Common myeloid progenitor, CD34-positive (primary cell): ENCODE measurements at places on chromosomes 7 and 10.

DNA sequence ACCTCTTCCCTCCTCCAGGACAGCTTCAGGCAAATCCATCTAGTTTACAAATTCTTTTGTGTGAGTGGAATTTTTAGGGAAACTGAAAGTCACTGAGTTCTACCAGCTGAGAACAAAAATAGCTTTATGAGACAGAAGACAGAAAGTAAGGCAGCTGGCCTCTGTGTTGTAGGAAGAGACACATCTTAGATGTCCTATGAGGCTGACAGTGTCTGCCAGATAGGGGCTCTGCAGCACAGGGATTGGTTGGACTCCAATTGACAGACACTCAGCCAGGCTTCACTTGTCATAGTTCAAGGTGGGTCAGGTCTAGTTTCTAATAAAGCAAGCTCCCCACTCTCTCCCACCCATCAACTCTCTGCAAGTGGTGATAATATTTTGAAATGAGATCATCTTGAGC lies 574.9 kb downstream of the CCSER2 start:
- no peak for DNase-seq

GRCh38 chr10:31912898-31913850 lies 15.5 kb downstream of the ARHGAP12 start:
- no peak for DNase-seq

DNA sequence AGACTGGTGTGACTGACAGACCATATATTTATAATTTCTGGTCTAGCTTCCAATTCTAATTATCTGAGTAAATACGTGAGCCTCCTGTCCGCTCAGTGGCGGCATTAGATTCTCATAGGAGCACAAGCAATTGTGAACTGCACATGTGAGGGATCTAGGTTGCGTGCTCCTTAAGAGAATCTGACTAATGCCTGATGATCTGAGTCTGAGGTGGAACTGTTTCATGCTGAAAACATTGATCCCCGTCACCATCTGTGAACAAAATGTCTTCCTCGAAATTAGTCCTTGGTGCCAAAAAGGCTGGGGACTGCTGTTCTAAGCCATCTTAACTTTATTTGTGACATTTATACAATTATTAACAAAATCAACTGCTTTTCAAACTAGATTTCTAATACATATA lies 164.7 kb upstream of the MEOX2 start:
- no peak for DNase-seq

- no peak for DNase-seq
Observed at GRCh38 chr10:70544431-70545340, 57.9 kb downstream of the PRF1 start.

GRCh38 chr7:40887099-40887498 lies 752.3 kb downstream of the SUGCT start:
- DNase-seq, result no peak

DNA sequence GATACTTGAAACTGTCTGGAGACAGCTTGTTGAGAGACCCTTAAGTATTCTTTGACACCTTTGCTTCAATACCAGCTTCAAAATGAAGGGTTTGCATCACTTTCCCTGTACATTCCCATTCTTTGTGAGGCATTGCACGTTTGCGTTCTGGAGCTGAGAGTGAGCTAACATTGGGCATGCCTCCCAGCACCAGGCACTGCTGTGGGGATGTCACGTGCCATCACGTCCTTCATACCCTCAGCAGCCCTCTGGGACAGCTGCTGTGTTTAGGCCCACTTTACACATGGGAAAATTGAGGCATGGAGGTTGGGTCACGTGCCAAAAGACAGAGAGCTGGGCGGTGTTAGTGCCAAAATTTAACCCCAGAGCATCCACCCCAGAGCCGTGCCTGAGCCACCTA lies 66.2 kb upstream of the INSYN2A start:
- DNase-seq, result no peak
